ENCODE measurements at places on chromosomes 4 and X.
A peak's percentile ranks its signal among the peaks of the same experiment; 100 is the strongest.

DNA sequence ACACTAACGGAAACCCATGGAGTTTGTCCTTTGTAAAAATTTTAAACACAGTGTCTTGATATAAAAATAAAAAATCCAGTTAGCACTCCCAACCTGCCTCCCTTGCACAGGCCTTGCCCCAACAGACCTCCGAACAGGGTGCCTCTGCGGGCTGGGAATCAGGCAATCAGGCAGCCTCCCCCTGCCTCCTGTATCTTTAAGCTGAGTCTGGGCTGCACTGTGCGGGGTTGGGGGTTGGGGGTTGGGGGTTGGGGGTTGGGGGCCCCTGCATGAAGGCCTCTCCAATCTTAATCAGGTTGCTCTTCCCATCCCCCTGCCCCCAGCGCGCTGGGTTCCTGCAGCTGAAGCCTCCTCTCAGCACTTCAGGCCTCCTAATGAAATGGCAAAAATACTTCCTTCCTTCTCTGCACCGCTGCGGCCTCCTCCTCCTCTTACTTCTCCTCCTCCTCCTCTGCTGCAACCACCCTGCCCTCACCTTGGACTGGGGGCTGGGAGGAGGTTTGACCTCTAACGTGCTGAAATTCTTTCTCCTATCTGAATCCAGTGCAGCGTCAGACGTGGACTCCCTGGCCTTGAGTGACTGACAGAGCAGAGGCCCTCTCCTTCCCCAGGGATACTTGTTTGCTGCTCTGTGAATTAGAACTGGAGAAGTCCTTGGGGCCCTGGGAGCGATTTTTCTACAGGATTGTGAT lies 26.6 kb downstream of the NLGN3 start:
- DNase-seq = no peak

DNA sequence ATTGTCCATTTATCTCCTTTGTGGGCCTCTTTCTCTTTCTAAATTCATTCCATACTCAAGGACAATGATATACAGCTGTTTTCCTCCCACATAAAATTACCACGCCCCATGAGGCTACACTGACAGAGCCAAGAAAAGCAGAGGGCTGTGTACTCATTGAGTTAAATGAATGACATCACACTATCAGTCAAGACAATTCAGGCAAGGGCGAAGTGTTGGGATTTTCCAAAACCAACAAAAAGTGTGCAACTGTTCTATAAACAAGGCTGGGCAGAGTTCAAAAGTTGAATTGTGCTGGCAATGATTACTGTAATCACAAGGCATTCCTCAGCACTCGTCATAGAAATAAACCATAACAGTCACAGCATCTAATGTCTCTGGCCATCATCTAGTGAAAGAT lies 799.6 kb upstream of the DIAPH2 start:
- DNase-seq = no peak

DNA sequence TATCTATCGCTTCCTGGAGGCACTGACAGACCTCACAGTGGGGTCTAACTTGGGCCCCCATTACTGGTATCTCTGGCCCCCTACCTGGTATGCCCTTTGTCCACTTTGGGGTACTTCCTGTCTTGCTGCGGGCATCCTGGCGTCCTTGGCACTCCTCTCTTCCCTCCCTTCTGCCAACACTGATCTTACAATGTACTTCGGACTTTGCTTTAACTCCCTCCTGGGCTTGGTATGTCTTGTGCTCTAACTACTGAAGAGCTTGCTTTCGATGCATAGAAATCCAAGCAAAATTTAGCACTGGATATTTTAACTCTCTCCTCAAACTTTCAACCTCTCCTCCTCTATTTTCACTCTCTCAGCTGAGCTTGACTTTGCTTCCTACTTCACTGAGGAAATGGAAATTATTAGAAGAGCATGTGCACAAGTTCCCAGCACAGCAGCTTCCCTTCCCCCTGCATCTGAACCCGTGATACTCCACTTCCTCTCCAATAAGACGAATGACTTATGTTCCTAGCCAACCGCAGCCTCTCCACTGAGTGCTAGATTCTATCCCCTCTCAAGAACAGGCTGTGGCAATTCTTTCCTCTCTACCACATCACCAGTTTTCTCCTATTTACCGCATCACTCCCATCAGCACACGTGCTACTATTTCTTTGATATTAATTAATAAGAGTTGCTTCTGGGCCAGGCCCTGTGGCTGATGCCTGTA lies 52.9 kb downstream of the SUPT20HL2 start:
- no peak for DNase-seq

GRCh38 chr4:69831646-69832325 lies 28.2 kb downstream of the SULT1E1 start:
- peak; percentile 46 for DNase-seq

- DNase-seq = no peak
Observed at GRCh38 chr4:73028621-73029020, 40.9 kb downstream of the COX18 start.

GRCh38 chrX:104135677-104136076 lies 21.1 kb downstream of the SLC25A53 start:
- DNase-seq = no peak

GRCh38 chr4:22021106-22021505 lies 72.5 kb upstream of the KCNIP4 start:
- DNase-seq = no peak

DNA sequence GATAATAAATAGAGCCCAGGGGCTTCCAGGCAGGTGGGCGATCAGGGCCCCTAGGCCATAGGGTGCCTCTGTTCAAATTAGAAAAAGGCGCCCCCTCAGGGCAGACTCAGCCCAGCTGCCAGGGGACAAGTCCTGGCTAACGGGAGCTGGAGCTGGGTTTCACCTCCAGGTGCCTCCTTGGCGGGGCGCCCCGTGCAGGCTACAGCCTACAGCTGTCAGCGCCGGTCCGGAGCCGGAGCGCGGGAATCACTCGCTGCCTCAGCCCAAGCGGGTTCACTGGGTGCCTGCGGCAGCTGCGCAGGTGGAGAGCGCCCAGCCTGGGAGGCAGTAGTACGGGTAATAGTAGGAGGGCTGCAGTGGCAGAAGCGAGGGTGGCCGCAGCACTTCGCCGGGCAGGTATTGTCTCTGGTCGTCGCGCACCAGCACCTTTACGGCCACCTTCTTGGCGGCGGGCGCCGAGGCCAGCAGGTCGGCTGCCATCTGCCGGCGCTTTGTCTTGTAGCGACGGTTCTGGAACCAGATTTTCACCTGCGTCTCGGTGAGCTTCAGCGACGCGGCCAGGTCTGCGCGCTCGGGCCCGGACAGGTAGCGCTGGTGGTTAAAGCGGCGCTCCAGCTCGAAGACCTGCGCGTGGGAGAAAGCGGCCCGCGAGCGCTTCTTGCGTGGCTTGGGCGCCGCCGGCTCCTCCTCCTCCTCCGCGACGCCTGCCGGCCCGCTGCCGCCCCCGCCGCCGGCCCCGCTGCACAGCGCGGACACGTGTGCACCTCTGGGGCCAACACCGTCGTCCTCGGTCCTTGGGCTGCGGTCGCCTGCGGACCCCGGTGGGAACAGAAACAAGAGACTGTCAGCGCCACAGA lies 2.4 kb downstream of the NKX3-2 start:
- DNase-seq = peak; percentile 55

- no peak for DNase-seq
Observed at GRCh38 chr4:24796620-24797019, 1.2 kb downstream of the SOD3 start.
